ENCODE measurements at places on chromosomes 7 and 10.

- no peak for DNase-seq
Observed at GRCh38 chr10:10902951-10903350, 114.7 kb upstream of the CELF2 start.

DNA sequence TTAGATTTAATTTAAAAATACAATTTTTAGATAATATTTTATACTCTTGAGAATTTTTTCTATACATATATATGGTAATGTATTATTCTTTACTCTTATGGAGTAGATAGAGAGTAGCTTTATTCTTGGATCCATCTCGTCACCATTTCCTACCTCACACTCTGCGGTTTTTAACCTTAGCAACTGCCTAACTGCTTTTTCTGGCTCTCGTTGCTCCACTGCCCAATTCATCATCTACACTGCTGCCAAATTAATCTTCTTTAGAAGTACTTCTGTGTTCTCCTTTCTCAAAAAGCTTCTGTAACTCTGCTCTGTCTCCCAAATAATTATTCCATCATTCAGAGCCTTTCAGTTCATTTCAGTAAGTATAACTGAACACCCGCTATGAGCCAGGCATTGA, 35.3 kb downstream of the CAPZA2 start:
- no peak for DNase-seq

DNA sequence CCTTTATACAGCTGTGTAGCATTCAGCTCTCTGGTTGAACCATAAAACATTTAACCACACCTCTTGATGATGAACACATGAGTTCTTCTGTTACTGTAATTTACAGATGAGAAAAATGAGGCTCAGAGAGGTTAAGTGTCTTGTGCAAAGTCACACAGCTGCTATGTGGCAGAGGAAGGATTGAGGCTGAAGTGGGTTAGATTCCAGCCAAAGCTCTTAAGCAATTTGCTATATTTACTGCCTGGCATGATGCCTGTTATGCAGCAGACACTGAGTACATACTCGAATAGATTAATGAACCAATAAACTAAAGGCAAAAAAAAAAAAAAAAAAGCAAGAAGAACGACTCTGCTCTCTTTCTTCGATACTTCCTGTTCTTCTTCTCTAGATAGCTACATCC, 35.7 kb downstream of the GFRA1 start:
- DNase-seq = no peak

DNA sequence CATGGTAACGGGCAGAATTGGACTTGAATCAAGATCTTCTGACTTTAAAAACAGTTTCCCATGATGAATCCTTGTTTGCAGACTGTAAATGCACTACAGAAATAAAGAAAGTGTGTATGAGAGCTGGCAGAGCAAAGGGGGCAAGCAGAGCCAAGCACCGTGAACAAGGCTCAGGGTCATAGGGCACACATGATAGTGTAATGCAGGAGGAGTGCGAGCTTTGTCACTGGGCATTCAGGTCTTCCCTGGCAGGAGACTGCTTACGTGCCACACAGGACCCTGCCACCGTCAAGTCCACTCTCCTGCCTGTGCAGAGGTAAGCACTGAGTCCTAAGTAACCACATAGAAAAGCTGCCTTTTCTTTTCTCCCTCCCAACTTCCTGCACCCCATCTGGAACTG, 93.1 kb upstream of the NPVF start:
- no peak for DNase-seq

DNA sequence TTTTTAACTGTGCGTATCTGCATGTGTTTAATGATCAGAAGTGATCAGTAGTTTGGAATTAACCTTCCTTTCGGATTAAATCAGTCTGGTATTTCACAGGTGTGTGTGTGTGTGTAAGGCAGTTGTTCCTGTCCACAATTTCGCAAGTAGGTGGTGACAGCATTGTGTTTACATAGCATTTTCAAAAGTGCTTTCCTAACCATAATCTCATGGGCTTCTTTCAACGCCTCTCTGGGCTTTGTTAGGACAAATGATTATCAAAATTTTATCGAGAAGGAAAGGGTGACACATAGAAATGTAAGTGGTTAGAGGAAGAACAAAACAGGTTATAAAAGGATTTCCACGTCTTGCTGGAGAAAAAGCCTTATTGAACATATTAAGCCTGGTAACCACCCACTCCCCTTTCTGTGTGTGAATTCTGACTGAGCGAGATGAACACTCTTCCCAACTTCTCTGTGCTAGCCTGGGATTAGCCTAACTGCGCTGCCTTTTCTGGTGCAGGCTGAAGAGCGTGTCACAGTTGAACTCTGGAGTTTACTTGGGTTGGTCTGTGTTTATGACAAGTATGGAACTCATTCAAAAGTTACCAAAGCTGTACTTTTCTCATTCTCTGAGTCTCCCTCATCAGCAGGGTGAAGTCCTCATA, 292.3 kb upstream of the PITRM1 start:
- no peak for DNase-seq

DNA sequence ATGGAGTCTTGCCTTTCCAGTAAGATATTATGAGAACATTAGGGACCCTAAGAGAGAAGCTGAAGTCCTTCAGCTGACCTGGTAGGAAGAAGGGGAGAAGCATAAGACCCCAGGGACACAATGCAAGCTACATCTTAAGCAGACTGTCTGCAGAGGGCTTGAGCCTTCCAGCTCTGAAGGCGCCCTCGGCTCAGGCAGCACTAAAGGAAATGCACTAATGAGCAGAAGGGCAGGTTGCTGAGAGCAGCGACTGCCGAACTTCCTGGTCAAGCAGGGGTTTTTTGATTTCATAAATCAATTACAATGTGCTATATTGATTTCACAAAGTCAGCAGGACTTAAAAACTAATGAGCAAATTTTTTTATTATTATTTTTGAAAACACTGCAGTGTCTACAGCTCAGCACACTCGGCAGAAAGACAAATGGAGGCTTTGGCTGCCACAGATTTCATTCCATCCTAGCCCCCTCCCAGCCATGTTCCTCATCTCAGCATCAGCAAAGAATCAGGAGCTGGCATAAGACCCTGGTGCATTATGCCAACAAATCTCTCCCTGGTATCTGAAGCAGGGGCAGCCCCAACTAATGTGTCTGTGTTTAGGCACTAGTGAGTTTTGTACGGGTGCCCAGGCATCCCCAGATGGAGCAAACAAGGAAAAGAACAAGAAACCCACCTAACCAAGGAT, 57.1 kb downstream of the LRRTM3 start:
- DNase-seq = no peak

DNA sequence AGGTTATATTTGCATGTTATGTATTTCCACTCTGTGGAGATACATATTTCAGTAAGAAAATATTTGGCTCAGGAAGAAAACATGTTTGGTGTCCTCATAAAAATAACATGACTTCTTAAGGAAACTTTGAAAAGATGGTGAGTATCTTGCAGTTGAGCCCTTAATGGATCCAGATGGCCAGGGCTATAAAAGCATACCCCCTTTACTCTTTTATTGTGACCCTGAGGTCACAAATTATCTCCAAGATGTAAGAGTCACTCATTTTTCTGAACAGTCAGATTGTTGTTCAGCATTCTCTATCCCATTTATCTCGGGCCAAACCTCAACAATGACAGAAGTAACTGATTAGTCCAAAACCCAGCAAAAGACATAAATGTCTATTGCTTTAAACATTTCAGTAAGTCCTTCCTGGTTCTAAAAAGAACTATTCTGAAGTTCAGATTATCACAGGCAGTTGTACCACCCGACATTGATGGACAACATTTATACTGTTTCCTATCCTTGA, 539.4 kb downstream of the PARD3 start:
- DNase-seq = no peak

DNA sequence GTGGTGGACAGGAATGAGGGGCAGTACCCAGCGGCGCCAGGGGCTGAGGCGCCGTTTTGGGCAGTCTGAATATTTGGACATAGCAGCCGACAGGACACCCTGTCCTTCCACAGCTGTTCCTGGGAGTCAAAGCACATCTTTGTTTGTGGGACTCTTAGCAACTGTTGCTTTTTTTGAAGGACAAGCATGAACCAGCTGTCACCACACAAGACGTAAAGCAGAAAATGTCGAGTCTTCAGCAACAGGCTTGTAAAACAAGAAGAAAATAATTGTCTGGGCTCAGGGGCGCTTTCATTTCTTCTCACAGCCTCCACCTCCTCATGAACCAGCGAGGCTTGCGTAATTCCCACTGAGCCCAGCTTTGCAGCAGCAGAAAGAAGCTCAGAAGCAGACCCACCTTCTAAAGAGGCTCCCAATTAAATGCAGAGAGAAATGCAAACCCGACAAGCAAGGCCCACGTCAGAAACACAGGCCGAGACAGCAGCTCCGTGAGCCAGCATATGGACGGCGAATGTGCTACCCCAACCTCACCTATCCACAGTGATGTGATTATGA, 68.9 kb upstream of the DNAAF5 start:
- DNase-seq = no peak

DNA sequence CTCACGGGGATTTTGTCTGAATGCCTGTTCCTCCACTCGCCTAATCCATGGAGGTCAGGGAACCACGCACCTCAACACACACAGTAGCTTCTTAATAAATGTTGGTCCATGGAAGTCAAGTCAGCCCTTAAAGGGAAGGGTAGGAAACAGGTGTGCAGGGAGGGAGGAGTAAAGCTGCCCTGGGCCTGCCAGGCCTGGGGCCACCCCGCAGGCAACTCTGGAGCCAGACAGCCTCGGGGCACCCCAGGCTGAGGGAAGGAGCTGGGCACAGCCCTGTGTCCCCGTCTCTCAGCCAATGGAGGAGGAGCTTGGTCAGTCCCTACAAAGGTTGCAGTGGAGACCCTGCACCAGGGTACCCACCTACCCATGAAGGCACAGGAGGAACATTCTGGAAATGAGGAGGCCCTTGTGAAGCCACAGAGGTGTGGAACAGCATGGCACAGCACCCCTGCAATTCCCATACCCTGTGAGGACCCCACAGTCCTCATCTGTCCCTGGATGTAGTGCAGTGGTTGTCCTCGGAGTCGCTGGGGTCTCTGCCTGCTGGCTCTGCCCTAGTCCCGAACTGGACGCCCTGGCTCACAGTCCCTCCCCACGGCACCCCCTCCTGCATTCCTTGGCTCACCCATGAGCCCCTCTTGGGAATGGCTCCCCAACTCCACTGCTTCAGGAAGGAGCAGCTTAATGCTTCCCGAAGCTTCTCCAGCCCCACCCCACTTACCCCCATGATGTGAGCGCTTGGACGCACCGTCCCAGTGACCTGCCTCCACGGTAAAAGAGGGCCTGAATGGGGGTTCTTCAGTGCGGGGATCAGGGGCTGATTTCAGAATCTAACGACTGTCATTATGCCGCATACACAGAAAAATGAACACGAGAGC, 79.2 kb upstream of the INSIG1 start:
- no peak for DNase-seq

- no peak for DNase-seq
Observed at GRCh38 chr10:90530521-90530920, 327.3 kb downstream of the HTR7 start.

GRCh38 chr10:117638664-117639200, 96.2 kb downstream of the EMX2 start:
- DNase-seq = no peak

DNA sequence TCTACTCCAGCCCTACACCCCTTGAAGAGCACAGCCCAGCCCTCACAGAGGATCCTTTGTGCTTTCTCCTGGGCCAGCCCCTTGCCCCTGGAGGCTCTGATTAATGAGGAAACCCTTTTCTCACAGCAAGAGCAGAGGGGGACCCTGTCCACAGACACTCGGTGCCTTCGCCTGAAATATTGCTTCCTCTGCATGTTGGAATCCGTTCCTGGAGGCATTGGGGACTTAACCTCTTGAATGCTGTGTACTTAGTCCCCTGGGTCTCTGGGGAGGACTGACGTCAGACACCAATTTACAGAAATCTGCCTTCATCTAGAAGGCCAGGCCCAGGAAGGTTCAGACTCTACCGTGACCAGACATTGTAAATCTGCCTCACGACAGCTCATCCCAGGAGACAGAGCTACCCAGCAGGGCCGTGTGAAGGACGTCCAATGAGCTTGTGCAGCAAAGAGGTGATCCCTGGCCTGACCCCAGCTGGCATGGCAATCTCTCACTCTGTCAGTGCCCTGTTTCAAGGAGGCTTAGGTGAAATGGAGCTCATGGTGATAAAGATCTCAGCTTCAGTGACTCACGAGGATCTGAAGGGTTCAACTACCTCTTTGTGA, 8.1 kb upstream of the TMEM72 start:
- DNase-seq = no peak

GRCh38 chr7:121872831-121873288, at the start of gene PTPRZ1:
Gene PTPRZ1 (plus strand): TSS chr7:121873161. CDS start chr7:121873500, 339 bp downstream.
- no peak for DNase-seq

DNA sequence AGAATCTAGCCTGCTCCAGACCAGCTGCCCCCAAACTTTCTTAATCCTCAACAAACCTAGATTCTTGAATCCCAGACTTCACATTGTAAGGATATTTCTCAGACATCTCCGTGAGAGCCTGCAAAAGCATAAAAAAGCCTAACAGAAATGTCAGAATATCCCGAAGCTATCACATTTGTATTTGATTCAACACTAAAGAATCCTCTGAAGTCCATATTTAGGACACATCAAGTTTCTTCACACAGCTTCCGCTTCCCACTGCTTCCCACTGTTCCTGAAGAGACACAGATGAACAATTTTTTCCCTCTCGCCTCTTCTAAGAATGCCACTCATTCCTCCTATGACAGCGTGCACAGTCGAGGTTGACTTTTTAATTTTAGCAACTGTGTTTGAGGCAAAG, 396.2 kb upstream of the IGFBP3 start:
- DNase-seq = no peak

DNA sequence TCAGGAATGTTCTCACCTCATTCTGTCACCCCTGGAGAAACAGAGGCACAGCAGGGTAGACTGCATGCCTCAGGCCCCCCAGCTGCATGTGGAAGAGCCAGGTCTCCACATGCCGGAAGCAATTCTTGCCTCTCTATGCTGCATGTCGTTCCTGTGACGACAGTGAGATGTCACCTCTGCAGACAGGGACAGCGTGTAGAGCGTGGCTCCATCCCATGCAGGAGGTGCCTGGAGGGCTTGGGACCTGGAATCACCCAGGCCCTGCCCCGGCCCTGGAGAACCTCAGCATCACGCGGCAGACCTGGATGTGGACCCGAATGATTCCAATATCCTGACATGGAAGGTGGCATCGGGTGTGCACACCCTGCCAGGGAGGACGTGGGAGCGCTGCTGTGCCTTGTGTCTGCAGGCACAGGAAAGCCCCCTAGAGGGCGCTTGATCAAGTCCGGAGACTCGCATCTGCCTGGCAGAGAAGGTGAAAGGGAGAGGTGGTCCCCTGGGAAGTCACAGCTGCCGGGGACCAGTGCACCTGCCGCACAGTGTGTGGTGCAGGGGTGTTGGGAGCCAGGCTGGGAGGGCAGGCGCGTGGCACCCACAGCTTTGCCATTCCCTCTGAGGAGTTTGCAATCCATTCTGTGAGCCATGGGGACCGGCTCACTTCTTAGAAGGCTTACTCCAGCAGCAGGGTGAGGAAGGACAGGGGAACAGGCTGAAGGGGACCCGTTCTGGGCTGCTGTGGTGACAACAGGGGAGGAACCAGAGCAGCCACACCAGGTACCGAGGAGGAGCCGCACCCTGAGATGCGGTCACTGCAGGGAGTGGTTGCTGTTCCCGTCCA, 45.3 kb upstream of the EN2 start:
- DNase-seq = no peak

DNA sequence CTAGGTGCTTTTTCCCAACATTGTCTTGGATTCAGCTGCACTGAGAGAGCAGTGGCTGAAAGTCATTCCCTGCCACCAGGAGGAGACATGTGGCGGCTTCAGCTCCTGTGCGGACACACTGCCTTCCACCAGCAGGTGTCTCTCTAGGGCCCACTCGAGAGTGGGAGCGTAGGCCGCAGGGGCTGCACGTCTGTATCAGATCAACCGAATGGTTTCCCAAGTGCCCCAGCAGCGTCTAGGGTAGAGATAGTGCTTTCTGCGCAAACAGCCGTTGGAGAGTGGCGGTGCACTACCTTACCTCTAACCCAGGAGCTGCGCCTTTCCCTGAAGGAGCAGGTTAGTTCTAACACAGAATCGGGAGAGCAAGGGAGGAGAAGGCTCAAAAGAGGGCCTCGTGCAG, 31.7 kb downstream of the PAPOLB start:
- DNase-seq = peak; percentile 11

Data from activated CD8-positive, alpha-beta memory T cell treated with anti-CD3 and anti-CD28 coated beads for 48 hours (primary cell).